ENCODE measurements at places on chromosomes 13 and 19. TPM values are rescaled to one million over a fixed set of nuclear protein-coding genes. Genes with fewer than 3 reads are reported as not detected.
A peak's percentile ranks its signal among the peaks of the same experiment; 100 is the strongest.

Gene ZNF135
- not detected for total RNA-seq

Gene KHSRP
- 246 TPM for total RNA-seq

Gene TIMM50
- total RNA-seq, result 44.8 TPM

DNA sequence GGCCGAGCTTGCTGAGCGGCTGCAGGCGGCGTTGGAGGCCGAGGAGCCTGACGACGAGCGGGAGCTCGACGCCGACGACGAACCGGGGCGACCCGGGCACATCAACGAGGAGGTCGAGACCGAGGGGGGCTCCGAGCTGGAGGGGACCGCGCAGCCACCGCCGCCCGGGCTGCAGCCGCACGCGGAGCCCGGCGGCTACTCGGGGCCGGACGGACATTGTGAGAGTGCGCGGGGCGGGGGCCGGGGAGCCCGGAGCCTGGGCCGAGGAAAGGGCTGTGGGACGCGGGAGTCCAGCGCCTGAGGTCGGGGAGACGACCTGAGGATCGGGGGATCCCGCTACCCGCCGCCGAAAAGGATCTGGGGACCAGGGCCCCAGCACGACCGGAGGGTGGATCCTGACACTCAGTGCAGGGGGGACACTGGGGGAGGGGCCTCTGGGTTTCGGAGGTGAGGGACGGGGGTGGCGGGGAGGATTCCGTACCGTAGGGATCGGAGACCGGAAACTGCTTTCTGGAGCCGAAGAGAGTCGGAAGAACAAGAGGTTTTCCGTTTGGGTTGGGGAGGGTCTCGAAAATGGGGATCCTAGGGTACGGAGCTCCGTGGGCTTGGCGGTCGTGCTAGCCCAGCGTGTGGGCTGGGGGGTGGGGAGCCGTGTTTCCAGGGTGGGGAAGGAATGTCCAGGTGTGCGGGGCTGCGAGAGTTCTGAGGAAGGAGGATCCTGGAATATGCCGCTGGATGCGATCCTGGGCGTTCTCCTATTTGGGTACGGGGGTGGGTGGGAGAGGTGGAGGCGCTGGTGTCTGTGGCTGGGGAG lies 616 bp downstream of the HNRNPUL1 start:
- peak; percentile 59 for DNase-seq

Gene TJP3
- total RNA-seq, result 1.7 TPM

- peak; percentile 78 for DNase-seq
Measured at GRCh38 chr19:17803264-17803896, 8.4 kb downstream of the B3GNT3 start.

GRCh38 chr19:13723206-13723605 lies 41.1 kb upstream of the MRI1 start:
- no peak for DNase-seq

DNA sequence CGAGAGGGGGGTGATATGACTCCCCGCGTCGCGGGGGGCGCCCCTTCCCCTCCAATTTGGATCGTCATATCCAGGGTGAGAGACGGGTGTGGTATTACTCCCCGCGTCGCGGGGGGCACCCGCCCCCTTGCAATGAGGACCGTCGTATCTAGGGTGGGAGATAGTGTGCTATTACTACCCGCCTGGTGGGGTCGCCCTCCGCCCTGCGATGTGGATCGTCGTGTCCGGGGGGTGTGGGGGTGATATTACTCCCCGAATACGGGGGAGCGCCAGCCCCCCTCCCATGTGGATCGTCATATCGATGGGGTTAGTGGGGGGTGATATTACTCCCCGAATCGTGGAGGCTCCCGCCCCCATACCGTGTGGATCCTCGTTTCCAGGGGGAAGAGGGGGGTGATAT lies 29.2 kb upstream of the RGCC start:
- no peak for DNase-seq

Gene XAB2
- 48.5 TPM for total RNA-seq

DNA sequence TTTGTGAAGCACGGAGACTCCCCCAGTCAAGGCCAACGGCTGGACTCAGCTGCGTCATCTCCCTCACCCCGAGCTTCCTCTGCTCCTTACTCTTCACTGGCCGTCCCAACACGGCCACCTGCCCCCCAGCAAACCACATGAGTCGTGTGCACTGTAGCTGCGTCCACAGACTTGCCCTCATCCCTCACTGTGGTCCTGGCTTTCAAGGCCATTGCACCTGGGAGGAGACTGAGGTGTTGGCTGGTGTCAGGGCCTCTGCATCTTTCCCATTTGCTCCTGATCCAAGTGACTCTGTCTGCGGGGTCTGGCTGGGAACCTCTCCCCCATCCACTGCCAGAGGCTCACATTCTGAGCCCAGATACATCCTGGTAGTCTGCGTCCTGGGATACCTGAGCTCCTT lies 11.5 kb downstream of the PLPP2 start:
- no peak for DNase-seq

GRCh38 chr13:66357463-66357862 lies 872.7 kb downstream of the PCDH9 start:
- no peak for DNase-seq

DNA sequence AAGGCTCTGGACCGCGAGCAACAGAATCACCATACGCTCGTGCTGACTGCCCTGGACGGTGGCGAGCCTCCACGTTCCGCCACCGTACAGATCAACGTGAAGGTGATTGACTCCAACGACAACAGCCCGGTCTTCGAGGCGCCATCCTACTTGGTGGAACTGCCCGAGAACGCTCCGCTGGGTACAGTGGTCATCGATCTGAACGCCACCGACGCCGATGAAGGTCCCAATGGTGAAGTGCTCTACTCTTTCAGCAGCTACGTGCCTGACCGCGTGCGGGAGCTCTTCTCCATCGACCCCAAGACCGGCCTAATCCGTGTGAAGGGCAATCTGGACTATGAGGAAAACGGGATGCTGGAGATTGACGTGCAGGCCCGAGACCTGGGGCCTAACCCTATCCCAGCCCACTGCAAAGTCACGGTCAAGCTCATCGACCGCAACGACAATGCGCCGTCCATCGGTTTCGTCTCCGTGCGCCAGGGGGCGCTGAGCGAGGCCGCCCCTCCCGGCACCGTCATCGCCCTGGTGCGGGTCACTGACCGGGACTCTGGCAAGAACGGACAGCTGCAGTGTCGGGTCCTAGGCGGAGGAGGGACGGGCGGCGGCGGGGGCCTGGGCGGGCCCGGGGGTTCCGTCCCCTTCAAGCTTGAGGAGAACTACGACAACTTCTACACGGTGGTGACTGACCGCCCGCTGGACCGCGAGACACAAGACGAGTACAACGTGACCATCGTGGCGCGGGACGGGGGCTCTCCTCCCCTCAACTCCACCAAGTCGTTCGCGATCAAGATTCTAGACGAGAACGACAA lies 1.8 kb downstream of the PCDH17 start:
- no peak for DNase-seq

Gene ZNF480
- 12.4 TPM for total RNA-seq

Gene PLVAP
- not detected for total RNA-seq

- no peak for DNase-seq
Measured at GRCh38 chr13:109357751-109358471, 428.5 kb downstream of the IRS2 start.

GRCh38 chr19:8500158-8500557 lies 2.3 kb downstream of the PRAM1 start:
- no peak for DNase-seq

Gene GPC6
- total RNA-seq, result not detected

GRCh38 chr13:51801631-51802099 lies 2.3 kb downstream of the DHRS12 start:
- no peak for DNase-seq

Gene ZNF534
- total RNA-seq, result not detected

Gene ADAMTSL5
- total RNA-seq, result 3.5 TPM

Measured in activated CD4-positive, alpha-beta memory T cell treated with anti-CD3 and anti-CD28 coated beads, Interleukin-2, amount 10 ng/mL, durations not matched to agents 7 days and 5 days (primary cell).